Vagina (tissue), 2 donors: ENCODE measurements at places on chromosomes 7 and 10.
A peak's percentile ranks its signal among the peaks of the same experiment; 100 is the strongest.

DNA sequence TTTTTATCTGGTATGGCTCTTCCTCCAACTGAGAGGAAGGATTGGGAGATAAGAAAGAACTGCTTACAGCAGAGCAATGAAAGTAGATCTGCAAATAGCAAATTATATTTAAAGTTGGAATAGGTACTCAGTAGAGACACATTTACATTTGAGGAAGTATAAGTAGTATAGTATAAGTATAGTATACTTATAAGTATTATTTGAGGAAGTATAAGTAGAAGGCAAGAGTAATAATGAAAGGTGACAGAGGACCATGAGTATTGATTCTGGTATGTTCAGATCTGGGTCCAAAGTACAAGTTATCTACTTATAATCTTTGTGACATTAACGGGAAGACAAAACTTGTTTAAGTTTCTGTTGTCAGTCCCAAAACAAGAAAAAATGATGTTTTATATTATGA is 527.6 kb upstream of the SORCS1 start:
- no peak for DNase-seq

DNA sequence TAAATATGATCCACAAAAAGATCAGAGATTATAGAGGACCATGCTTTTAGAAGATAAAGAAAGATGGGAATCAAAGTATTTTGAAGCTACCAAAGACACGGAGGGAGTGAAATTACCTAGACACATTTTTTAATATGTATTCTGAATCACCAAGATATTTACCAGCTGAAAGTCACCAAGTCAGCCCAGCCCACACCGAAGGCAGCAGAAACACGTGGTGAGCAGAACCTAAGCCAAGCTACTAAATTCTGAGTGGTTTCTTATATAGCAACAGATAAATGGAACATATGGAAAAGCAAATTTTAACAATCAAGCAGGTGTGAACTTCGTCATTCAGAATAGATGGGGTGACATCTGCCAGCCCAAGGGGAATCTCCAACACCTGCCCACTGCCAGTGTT is 134.7 kb upstream of the AKR1E2 start:
- DNase-seq: no peak

DNA sequence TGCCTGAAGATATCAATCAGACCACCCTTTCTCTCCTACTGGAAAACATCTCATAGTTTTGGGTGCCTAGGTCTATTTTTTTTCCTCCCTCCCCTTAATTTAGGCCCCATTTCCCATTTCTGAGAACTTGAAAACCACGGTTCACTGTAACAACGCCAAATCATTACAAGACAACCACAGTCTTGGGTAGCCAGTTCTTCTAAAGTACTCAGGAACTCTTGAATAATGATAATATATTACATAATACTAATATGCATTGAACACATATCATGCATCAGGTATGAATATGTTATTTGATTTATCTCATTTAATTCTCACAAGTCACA is 185.1 kb upstream of the ADO start:
- no peak for DNase-seq

- DNase-seq: no peak
Observed at GRCh38 chr7:95578299-95578855, 17.9 kb downstream of the PDK4 start.

DNA sequence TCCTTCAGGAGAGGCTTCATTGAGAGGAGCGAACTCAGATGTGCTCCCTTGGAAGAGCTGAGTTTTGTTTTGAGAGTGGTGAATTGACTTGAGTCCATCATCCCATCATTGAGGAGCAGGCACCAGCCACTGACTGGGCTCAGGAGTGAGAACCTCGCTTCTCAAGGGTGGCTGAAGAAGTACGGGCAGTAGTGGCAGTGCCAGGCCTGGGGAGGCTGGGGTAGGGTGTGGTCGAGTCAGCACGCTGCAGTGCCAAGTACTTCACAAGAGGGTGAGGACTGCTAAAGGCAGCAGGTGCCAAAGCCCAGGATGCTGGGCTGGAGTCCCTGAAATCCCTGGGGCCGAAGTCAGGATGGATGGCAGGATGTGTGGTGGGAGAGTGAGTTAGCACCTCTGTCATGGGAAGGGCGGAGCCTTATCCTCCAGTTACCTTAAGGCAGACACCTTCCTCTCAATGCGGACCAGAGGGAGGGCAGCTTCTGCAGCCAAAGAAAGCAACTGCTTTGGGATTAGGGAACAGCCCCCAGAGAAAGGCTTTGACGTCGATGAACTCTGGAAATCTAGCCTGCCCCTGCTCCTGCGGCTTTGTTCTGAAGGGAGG is 210.3 kb downstream of the CAMK1D start:
- no peak for DNase-seq

DNA sequence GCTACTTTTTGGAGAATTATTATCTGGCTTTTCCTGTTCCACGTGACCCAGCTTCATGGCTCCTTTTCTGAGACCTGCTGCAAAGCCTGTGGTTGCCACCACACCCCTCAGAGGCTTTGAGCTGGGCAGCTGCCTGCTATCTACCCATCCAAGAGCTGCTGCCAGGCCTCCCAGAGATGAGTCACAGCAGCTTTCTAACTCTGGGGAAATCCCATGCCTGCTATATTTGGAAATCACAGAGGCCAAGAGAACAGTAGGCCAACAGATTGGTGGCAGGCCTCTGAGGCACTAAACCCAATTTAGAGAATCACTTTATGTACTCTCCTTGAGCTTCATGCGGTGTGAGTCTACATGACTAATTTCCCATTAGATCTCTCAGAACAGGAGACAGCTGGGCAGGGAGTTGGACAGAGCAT is 35.2 kb downstream of the SGCE start:
- no peak for DNase-seq

GRCh38 chr7:120987280-120987679 is 1.2 kb upstream of the CPED1 start:
- no peak for DNase-seq

DNA sequence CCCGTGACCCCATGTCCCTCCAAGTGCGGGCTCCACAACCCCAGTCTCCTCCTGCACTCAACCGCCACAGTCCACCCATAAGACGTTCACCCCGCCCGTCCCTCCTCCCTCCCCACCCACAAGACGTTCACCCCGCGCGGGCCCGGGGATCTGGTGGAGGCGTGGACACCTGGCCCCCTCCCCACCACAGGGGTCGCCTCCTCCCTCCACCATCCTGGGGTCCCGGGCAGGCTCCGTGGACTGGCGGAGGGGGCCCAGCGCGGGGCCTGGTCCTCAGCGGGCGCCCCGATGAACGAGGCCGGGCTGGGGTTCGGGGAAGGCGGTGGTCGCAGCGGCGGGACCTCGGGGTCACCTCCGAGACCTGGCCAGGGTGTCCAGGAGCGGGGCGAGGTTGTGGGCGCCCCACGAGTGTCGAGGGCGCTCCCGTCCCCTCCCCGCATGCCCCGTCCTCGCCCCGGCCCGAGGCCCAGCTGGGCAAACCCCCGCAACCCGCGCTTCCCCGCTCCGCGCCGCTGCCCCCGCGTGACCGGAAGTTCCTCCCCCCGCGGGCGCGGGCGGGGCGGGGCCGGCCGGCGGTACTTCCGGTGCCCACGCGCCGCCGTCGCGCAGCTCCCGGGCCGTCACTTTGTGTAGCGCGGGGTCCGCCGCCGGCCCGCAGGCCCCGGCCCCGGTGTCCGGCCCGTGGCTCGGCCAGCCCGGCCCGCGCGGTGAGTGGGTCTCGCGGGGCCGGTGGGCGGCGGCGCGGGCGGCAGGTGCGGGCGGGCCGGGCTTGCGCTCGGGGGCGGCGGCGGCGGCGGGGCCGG is at the start of gene ZNF316:
Gene ZNF316 (plus strand): TSS at position 578 of the 803 bp plus-strand sequence. CDS start 5,092 bp downstream, outside the sequence.
- DNase-seq: no peak

DNA sequence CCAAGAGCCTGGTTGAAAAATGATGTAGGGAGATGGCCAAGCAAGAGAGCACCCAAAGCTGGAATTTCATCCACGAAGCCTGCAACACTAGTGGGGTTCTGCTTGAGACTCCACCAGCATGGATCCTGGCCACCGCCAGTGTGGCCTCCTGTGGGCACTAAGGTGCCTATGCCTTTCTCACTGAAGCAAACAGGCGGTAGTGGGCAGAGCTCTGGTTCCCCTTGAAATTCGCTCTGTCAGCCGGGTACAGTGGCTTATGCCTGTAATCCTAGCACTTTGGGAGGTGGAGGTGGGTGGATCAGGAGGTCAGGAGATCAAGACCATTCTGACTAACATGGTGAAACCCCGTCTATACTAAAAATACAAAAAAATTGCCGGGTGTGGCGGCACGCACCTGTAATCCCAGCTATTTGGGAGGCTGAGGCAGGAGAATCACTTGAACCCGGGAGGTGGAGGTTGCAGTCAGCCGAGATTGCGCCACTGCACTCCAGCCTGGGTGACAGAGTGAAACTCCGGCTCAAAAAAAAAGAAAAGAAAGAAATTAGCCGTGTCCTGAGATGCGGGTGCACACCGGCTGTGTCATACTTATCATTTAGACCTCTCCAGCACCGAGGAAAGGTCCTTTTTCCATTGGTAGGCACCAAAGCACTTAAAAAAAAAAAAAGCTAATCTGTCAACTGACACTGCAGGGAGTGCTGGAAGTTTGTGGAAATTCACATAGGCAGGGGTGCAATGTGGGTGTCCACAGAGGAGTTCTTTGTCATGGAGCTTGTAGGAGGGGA is 28.3 kb downstream of the CCM2 start:
- no peak for DNase-seq

GRCh38 chr10:47164126-47164799 is 135.7 kb upstream of the GDF10 start:
- DNase-seq: peak; percentile 67

DNA sequence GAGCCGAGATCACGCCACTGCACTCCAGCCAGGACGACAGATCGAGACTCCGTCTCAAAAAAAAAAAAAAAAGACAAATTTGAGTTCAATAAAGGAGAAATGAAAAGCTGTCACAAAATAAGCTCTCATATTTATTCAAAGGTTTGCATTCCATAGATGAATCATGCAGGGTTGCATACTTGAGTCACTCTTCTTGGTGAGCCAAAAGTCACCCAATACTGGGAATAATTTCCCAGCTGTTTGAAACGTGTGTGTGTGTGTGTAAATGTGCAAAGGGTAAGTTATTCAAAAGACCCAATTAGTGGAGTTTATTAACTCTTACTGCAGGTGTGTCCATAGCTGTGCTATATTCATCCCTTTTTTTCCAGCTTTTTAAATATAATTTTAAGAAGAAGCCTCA is 297.7 kb downstream of the CCDC3 start:
- no peak for DNase-seq
